ENCODE measurements at places on chromosomes 4 and X. TPM values are rescaled to one million over a fixed set of nuclear protein-coding genes. Genes with fewer than 3 reads are reported as not detected.

Gene PAGE2
- polyA plus RNA-seq = not detected

GRCh38 chr4:176475067-176475466 lies 155.3 kb downstream of the SPCS3 start:
- no peak for DNase-seq

DNA sequence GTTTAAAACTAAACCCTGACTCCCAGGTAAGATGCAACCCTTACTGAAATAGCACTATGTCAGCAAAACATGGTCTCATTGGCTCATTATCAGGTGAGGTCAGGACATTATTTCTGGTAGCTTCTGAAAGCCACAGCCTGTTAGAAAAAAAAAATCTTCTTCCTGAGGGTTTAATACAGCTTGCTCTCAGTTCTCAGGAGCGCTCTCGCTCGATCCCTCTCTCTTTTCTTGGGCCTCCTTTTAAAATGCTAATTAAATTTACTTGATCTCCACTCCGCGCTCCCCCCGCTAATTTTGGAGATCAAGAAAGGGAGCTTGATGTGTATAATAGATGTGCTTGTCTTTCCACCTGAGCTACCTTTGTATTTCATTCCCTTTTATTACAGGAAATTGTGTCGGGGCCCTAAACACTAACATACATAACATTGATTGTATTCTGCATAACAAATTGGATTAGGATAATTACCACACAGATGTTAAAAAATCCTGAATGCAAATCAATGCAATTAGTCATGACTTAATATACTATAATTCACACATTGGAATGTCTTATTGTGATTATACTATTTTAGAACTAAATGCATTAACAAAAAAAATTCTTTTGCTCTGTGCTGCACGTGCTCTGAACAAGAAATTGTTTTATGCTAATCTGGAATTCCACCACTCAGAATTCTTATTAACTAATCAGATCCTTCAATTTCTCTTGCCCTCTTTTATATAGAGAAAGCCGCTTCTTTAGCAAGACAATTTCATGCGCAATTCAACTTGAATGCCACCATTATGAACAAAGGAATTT lies 101.6 kb upstream of the TEX13D start:
- no peak for DNase-seq

Gene FAM9A
- polyA plus RNA-seq = not detected

Gene CCDC160
- 0.24 TPM for polyA plus RNA-seq

Gene NUDT10
- polyA plus RNA-seq = 0.87 TPM

DNA sequence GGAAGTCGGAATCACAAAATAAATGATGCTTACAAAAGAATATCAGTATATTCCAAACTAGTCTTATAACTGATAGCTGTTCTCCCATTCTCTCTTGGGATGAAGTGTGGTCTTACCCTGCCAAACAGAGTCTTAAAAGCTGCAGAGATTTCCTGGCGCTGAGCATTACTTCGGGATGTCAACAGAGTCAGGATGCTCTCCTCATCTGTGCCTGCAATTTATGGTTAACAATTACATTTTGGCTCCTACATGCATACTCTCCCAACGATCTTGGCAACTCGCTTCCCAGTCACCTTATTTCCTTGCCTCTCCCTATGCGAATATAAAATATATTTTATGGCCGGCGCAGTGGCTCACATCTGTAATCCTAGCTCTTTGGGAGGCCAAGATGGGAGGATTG lies 12.2 kb downstream of the ANXA5 start:
- DNase-seq = no peak

Gene ARAP2
- polyA plus RNA-seq = 1.00 TPM

DNA sequence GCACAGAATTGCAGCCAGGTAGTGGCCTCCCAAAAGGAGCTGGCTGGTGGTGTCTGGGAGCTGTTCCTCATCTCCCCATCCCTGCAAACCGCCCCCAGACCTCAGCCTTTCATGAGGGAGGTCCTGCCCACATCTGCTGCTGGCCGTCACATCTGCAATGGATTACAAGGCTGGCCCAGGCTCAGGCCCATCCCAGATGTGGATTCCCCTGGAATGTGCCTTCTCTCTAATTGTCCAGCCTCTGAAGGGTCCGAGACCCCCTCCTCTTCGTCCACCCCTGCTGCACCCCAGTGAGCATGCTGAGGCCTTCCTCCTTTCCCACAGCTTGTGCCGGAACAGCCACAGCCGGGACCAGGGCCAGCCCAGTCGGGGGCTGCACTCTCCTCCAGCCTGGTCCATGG lies 115.0 kb upstream of the NALF2 start:
- DNase-seq = no peak

- no peak for DNase-seq
Observed at GRCh38 chrX:119757979-119758730, at the start of gene SOWAHD. Gene SOWAHD (plus strand): TSS chrX:119758588. CDS start chrX:119758668, 80 bp downstream.

Measured in forelimb muscle (tissue), 1 donor.